ENCODE measurements at places on chromosomes 1 and 21.

DNA sequence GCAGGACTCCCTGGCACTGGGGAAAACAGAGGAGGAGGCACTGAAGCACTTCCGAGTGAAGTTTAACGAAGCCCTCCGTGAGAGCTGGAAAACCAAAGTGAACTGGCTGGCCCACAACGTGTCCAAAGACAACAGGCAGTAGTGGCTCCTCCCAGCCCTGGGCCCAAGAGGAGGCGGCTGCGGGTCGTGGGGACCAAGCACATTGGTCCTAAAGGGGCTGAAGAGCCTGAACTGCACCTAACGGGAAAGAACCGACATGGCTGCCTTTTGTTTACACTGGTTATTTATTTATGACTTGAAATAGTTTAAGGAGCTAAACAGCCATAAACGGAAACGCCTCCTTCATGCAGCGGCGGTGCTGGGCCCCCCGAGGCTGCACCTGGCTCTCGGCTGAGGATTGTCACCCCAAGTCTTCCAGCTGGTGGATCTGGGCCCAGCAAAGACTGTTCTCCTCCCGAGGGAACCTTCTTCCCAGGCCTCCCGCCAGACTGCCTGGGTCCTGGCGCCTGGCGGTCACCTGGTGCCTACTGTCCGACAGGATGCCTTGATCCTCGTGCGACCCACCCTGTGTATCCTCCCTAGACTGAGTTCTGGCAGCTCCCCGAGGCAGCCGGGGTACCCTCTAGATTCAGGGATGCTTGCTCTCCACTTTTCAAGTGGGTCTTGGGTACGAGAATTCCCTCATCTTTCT lies 75.5 kb downstream of the PIK3CD start:
- DNase-seq, result no peak

GRCh38 chr1:28249866-28250295 lies 9.4 kb upstream of the SESN2 start:
- DNase-seq, result no peak

GRCh38 chr1:81174052-81174451 lies 626.7 kb upstream of the ADGRL2 start:
- DNase-seq, result no peak

- DNase-seq, result no peak
Observed at GRCh38 chr1:223709598-223709997, 2.7 kb upstream of the CAPN2 start.

- no peak for DNase-seq
Observed at GRCh38 chr1:53340660-53341520, 13.0 kb upstream of the LRP8 start.

GRCh38 chr1:111220302-111220890 lies 7.1 kb upstream of the CHI3L2 start:
- DNase-seq, result no peak

DNA sequence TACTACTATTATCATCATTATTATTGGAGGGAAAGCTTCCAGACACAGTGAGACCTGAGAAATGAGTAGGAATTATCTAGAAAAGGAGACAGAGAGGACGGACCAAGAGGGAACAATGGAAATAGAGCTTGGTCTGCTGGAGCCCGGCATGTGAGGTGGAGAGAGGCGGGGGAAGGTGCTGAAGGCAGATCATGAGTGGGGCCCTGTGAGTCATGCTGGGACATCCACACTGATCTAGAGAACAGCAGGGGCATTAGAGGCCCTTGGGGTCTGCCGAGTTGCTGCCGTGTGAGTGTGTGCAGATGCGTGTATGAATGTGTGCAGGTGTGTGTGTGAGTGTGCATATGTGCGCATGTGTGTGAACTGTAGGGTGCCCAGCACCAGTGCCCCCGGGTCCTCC lies 65.7 kb downstream of the TMCO4 start:
- DNase-seq, result no peak

DNA sequence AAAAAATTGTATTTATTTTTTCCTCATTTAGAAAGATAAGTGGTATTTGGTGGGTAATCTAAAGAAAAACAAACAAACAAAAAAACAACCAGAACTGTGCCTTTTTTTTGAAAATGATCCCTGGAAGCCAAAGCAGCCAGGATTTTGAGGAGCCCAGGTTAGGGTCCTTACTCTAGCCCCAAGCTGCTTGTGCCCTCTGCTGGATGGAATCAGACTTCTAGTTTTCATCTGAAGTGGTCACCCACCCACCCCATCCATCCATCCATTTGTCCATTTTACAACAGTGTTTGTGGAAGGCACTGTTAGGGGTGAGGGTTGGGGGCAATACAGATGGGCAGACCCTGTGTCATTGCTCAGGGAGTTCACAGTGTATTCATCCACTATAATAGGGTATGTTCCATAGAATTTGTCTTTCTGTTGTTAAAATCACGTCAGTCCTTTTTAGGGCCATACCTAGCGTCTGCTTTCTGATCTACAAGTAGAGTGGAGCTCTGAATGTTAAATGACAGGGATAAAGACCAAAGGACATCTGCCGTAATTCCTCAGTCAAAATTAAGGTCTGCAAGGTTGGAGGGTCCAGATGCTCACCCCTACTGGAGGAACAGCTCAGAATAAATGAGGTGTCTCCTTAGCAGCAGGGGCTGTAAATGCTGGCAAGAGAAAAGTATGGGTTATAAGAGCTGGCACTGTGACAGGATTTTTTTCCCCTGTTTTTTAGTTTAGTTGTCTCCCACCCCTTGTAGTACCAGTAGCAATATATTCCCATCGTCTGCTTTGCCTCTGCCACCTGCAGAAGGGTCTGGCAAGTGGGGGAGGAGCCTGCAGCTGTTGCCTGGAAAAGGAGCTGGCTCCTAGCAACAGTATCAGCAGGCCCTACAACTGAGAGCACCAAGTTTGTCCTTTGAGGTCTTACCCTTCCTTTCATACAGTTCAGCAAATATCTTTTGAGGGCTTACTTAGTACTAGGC lies 3.2 kb downstream of the LRRC42 start:
- DNase-seq, result peak; percentile 43

DNA sequence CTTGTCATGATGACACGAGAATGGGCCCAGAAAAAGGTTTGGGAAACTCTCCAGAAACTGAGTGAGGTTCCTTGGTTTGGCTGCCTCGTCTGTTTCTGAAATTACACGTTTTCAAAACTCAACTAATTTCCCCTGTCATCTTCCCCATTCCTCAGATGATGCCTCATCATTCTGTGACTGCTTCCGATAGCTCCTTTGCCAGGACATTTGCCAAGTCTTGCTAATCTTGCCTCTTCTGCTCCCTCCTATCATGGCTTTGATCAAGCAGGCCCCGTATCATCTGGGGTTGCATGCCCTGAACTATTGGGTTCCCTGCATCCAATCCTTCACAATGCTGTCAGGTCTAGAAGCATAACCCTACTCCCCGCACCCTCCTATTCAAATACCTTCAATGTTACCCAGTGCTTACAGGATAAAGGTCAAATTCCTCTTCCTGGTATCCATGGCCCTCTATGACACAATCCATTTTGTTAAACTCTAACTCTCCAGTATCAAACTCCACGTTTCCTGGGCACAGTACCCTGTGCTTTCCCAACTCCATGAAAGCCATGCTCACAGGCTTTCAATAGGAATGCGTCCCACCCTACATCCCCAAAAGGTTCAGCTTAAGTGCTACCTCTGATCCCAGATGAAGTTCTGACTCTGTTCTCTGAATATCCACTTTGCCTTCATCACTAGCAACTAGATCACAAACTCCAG lies 22.2 kb upstream of the TMEM200B start:
- DNase-seq, result no peak

- no peak for DNase-seq
Observed at GRCh38 chr1:208203127-208203847, 40.9 kb downstream of the PLXNA2 start.

DNA sequence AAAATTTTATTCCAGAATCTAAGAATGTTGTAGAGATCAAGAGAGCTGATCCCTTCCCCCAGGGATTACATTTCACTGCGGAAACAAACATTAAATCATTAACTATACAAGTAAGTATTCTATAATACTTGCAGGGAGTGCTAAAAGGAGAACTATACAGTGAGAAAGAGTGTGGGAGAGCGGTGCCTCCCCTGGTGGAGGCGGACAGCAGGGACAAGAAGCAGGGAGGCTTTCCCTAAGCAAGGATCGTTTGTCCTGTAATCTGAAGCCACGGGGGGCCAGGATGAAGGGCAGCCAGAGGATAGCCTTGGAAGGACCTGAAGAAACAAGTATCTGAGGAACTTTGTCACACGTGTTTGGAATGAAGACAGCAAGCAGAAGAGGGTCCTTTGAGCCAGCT lies 40.1 kb downstream of the SLC9C2 start:
- no peak for DNase-seq

DNA sequence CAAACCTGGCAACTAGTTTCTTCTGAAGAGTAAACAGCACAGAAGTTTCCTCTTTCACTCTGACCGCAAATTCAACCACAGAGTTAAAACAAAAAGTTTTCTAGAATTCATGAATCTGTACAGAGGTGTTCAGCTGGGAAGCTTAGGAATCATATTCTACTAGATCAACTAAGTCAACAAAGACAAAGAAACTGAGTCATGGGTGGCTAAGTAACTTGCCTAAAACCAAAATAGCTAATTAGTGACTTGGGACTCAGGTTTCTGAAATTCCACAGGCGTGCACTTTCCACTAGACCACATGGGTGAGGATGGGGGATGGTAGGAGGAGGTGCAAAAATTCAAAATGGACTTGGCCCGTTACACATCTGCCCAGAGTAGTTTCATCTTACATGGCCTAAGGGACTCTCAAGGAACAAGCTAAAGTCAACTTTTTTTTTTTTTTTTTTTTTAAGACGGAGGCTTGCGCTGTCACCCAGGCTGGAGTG lies 25.8 kb downstream of the PTPN14 start:
- DNase-seq, result no peak

- DNase-seq, result no peak
Observed at GRCh38 chr1:111895469-111895868, 94.0 kb downstream of the KCND3 start.

DNA sequence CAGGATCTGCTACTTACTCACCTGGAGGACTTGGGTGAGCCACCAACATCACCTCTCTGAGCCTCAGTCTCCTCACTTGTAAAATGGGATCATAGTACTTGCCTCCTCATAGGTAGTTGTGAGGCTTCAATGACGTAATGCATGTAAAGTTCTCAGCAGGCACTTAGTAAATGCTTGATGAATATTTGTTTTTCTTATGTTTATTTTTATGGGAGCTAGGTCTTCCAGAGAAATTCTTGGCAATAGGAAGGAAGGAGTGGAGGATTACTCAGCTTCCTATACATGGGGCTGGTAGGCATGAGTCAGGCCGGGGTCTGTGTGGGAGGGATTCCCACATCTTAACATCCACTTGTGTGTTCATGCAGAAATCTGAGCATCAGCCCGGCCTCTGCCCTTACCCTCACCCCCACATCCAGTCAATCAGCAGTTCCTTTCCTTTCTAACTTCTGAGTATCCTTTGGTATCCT lies 95.4 kb upstream of the USP24 start:
- DNase-seq, result no peak

DNA sequence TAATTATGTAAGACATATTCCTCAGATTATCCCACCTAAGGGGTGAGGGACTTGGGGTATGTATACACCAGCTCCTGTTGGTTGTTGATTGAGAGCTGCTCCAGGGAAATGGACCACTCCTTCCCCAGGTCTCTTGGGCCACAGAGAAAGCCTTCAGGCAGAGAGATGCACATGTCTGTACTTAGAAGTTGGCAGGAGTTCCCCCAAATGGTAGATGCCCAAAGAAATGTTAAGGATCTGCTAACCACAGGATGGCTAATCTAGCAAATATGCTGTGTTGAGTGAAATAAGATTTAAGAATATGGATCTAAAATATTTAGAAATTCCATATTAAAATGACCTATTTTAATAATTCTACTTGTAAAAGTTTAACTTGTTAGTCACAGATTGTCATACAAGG lies 100.8 kb upstream of the DNAH14 start:
- DNase-seq, result no peak

GRCh38 chr1:245361951-245362350 lies 207.2 kb downstream of the KIF26B start:
- DNase-seq, result no peak

GRCh38 chr1:48654606-48655210 lies 122.0 kb downstream of the BEND5 start:
- DNase-seq, result no peak

DNA sequence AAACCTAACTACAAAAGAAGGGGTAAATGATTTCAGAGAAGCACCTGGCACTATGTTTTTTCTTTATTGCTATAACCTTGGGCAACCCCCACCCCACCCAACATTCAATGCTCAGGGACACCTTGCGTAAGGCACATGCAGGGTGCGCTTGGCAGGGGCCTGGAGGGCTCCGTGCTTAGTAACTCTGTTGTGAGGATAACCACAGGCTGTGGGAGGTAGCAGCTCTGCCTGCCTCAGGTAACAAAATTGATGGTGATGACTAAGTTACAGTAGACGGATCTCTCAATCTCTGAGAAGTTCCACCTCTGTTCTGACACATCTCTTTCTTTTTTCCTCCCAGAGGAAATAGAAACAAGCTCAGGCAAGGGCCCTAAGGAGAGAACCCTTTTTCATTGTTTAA lies 8.7 kb upstream of the CCN1 start:
- DNase-seq, result no peak

DNA sequence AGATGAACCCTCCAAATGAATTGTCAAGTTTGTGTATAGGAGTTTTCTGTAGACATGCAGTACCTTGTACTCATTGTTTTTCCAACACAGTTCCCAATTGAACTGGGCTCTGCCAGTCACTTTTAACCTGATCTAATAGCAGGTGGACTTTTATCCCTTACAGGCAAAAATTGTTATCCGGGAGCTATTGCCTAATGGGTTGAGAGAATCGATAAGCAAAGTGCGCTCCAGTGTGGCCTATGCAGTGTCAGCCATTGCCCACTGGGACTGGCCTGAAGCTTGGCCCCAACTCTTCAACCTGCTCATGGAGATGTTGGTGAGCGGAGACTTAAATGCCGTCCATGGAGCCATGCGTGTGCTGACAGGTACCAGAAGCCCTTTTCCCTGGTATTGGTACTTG lies 19.3 kb downstream of the IPO9 start:
- DNase-seq, result no peak

DNA sequence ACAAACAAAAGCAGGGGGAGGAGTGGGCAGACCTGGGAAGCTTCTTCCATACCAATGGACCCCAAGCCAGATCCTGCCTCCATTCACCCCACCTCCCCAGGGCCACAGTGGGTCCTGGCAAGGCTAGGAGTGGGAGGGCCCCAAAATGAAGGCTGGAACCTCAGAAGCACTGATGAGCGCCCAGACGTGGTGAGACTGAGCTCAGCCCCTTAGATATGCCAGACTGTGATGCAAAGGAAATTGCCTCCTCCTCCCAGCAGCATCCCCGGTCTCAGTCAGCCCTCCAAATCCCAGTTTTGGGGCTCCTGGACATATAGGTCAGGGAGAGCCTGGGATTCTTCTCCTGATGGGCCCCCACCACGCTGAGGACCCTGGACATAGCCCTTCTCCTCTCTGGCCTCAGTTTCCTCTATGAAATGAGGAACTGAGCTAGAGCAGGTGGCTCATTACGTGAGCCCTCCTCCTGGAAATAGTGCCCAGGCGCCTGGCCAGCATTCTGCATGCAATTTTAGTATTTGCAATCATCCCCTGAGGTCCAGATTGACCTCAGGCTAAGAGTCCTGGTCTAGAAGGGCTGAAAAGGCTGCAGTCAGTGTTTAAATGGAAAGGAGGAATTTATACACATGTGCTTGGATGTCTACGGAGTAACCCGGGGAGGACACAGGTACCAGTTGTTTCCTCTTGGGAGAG lies 33.5 kb downstream of the RHBG start:
- no peak for DNase-seq

- DNase-seq, result no peak
Observed at GRCh38 chr1:109059026-109059425, 16.8 kb downstream of the TAF13 start.
